Thymus (tissue), 14 donors: ENCODE measurements at places on chromosomes 1 and 21. TPM values are rescaled to one million over a fixed set of nuclear protein-coding genes. Genes with fewer than 3 reads are reported as not detected.

PIK3CD gene
- 15.1 TPM for total RNA-seq

LYPD8 gene
- total RNA-seq = 0.05 TPM

LDLRAD1 gene
- total RNA-seq = not detected

CD52 gene
- 1,020 TPM for total RNA-seq

SPRR2B gene
- not detected for total RNA-seq

OR14K1 gene
- total RNA-seq = not detected

RIMS3 gene
- total RNA-seq = 3.8 TPM

F3 gene
- 0.61 TPM for total RNA-seq

TMCC2 gene
- 5.1 TPM for total RNA-seq

NUF2 gene
- total RNA-seq = 45.8 TPM

CLCA1 gene
- 0.14 TPM for total RNA-seq

ATAD3C gene
- 0.24 TPM for total RNA-seq

KRTAP10-8 gene
- not detected for total RNA-seq

CAMK2N1 gene
- total RNA-seq = 0.42 TPM

ITGB3BP gene
- total RNA-seq = 63.8 TPM

THBS3 gene
- total RNA-seq = 7.6 TPM
